ENCODE measurements at places on chromosomes 4 and X. TPM values are rescaled to one million over a fixed set of nuclear protein-coding genes. Genes with fewer than 3 reads are reported as not detected.

DNA sequence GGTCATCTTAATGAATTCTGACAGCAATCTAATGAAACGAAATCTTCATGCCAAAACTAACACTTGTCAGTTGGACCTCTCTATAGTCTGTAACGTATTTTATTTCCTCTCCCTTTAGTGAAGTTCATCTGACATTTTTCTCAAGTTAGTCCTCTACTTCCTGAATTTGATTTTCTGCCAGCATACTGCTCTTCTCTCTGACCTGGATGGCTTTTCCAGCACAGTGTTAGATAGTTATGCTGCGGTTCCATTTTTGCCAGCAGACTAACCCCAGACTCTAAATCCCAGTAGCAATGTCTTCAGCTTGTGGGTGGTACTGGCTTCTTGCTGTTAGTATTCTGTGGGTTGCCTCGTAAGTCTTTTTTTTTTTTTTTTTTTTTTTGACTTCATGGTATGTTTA, 146.7 kb upstream of the VEGFC start:
- no peak overlapping the region for H3K4me3 ChIP-seq
- no peak overlapping the region for H3K27ac ChIP-seq
- H3K4me1 ChIP-seq: no peaks in the 10 kb centered on the region

GSX2 gene
- not detected for total RNA-seq

GRCh38 chr4:128385683-128386304, 98.2 kb upstream of the PGRMC2 start:
- DNase-seq: no peak
- H3K4me1 ChIP-seq: peaks cover 6% of the 10 kb centered on the region
- no peak overlapping the region for H3K4me3 ChIP-seq
- H3K36me3 ChIP-seq: no peaks in the 10 kb centered on the region

TIMP1 gene
- total RNA-seq: 5.9 TPM

- no peaks in the 10 kb centered on the region for H3K27me3 ChIP-seq
- no peak overlapping the region for H3K27ac ChIP-seq
- no peak overlapping the region for H3K4me3 ChIP-seq
- no peaks in the 10 kb centered on the region for H3K4me1 ChIP-seq
- no peaks in the 10 kb centered on the region for H3K36me3 ChIP-seq
Observed at GRCh38 chrX:17605676-17606075, 131.6 kb upstream of the SCML1 start.

DNA sequence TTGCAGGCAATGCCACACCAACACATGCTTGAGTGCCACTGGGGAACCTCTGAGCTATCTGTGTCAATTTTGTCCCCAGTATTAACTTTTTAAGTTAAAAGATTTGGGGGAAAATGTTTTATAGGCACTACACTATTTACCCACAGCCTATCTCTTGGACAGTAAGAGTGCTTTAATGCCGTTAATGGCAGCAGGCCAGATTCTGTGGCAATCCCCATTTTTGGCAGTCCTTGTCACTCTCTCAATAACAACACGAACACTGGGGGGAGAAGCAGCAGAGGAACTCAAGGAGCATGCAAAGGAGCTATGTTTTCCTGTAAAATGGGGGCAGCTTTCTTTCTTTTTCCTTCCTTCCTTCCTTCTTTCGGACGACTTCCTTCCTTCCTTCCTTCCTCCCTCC, 168.6 kb downstream of the NSUN7 start:
- no peak for DNase-seq
- peaks cover 3% of the 10 kb centered on the region for H3K27me3 ChIP-seq
- no peaks in the 10 kb centered on the region for H3K4me1 ChIP-seq
- no peak overlapping the region for H3K4me3 ChIP-seq
- H3K27ac ChIP-seq: no peak overlapping the region

DNA sequence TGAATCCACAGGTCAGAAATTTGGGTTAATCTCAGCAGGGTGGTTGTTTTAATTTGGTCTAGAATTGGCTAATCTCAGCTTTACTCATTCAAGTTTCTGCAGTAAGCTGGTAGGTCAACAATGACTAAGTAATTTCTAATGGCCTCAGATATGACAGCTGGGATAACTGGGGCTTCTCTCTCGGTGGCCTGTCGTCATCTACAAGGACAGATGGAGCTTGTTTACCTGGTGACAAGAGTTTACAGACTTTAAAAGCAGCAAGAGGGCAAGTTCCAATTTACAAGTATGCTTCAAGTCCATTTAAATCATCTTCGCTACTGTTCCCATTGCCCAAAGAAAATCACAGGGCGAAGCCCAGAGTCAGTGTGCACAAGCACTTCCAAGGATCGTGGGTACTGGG, 453.9 kb downstream of the PDHA2 start:
- H3K4me3 ChIP-seq: no peak overlapping the region
- DNase-seq: no peak
- no peaks in the 10 kb centered on the region for H3K36me3 ChIP-seq
- H3K27me3 ChIP-seq: no peaks in the 10 kb centered on the region

DRD5 gene
- total RNA-seq: not detected

AMTN gene
- total RNA-seq: not detected
